Progenitor cell of endocrine pancreas (in vitro differentiated cells): ENCODE measurements at places on chromosomes 4 and X. TPM values are rescaled to one million over a fixed set of nuclear protein-coding genes. Genes with fewer than 3 reads are reported as not detected.

DCAF8L2 gene
- total RNA-seq: 0.29 TPM in 1 of 2 replicates, not detected in the other

MCF2 gene
- 0.31 TPM in 1 of 2 replicates, not detected in the other for total RNA-seq

BEND2 gene
- not detected in 2 replicates for total RNA-seq

RBM46 gene
- total RNA-seq: 0.62 and 0.98 TPM in 2 replicates

SLC10A6 gene
- total RNA-seq: not detected in 2 replicates

DNA sequence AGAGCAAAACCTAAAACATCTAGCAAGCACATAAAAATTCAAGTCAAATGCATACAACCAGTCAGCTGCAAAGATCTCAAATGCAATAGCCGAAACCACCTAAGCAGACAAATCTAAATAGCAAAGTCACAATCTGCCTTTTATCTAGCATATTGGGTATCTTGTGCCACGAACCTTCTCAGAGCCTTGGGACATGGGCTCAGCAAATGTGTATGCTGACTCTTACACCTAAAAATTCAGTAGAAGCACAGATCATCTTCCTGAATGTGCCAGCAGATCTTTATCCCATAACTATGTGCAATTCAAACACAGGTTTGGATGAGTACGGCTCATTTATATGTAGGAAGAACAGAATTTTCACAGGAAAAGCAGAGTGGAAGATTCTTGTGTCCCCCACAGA lies 492.1 kb downstream of the INPP4B start:
- no peak for DNase-seq

DNA sequence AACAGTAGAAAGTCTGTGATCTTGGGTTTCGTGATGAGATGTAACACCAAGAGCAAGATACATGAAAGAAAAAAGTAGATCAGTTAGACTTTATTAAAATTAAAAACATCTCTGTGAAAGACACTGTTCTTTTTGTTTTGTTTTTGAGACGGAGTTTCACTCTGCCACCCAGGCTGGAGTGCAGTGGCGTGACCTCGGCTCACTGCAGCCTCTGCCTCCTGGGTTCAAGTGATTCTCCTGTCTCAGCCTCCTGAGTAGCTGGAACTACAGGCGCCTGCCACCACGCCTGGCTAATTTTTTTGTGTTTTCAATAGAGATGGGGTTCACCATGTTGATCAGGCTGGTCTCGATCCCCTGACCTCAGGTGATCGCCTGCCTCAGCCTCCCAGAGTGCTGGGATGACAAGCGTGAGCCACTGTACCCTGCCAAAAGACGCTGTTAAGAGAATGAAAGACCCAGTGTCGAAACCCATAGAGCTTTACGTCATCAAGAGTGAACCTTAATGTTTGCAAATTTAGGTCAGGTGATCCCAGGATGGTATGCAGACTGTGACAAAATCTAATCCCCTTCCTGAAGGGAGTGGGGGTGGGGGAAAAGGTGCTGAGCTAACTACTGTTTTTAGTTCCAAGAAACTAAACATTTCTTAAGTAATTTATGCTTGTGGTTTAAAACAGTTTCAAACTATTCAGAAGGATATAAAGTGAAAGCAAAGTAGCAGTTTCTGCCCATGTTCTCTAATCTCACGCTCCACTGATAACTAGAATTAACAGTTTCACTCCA lies 8.0 kb downstream of the OFD1 start:
- DNase-seq: no peak

DNA sequence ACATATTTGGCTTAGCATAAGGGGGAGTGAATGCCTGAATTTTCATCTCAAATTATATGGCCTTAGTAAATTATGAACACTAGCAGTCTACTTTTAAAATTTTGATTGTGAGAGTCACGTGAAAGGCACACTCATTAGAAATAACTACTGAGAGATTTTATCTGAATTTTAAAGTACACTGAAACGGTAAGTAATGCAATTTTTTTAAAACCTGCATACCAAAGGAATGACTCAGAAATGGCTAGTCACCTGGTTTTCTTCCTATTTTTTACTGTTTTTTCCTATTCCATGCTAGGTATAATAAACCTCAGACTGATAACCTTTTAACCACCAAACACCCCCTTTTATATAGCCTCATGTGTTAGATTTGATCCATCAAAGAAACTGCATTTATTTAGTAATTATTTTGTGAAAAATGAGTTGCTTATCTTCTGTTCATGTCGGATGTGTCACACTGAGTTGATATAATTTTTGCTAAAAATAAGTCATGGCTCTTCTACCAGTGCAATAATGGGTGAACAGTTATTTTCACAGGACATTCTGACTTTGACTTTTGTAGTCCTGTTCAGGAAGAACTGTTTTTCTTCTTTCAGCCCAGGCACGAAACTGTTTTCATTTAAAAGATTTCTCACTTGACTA lies 40.4 kb downstream of the CPEB2 start:
- no peak for DNase-seq

DNA sequence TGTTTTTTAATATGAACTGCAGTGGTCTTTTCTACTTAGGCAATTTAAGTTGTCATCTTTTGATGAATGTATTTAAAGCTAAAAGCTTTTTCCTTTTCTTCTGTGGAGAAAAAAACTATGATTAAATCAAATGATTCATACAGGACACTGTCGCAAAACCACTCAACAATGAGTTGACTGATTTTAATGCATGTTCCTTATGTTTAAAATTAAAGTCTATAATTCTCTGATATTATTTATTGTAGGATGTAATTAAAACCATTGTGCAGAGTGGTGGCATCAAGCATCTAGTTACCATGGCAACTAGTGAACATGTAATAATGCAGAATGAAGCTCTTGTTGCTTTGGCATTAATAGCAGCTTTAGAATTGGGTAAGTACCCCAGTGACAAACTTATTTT lies 172.5 kb downstream of the RAP1GDS1 start:
- DNase-seq: no peak

DNA sequence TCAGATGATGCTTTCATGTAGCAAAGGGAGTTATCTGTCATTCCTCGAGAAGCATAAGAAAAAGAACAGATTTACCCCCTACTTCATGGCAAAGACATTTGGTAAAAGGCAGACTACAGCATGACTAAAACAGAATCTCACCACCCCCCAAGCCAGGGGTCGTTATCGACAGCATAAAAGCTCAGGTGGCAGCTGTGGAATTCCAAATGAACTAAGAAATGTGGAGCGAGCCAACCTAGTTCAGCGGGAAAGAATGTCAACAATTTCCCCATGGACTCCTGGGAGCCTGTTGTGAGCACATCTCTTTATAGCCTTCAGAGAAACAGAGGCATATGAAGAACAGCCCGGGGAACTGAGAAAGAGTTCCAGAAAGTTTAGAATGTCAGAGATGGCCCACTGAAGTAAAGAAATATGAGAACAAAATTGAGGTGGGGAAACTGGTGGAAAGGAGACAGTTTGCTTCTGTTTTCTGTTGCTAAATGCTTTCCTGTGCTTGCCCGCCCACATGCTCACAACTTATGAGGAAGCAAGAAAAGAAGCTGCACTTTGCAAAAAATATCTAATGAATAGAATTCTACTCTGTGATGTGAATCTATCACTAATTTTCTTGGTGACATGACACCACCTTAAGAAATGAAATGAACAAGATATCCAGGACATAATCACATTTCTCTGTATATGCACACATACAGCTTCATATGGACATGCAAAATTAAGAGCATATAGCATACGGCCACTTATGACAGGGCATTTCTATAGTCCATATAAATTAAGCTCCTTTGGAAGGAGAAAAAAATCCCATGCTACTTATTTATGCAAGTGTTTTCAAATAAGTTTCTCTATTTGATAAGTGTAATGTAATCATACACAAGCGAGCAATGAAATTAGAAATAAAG lies 135.3 kb upstream of the MID1 start:
- no peak for DNase-seq

DNA sequence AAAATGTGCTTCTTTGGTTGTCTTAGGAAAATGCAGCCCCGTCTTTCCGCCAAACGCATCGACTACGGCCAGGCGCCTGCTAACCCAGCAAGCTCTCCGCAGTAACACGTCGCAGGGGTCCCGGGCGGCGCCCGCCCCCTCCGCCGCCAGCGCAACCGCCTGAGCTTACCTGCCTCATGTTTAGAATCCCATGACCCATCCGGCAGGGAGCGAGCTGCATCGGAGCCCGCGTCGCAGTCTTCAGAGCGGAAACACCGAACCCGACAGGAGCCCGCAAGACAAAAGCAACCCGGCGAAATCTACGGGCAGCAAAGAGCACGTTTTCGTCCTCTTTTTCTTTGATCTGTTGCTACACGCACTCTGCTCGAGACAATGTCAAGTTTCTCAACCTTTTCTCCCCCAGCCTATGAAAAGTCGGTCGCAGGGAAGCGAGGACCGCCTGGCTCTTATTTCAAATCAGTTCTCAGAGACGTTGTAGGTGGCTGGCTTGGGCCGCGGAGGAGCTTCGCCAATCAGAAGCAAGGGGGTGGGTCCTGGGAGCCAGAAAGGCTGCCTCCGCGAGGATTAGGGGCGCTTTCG lies at the start of gene MID1:
Gene MID1 (minus strand): TSS at position 465 of the 579 bp plus-strand sequence. CDS start 53,038 bp downstream, outside the sequence.
- peak; percentile 33 for DNase-seq
